Activated CD4-positive, alpha-beta memory T cell treated with anti-CD3 and anti-CD28 coated beads, Interleukin-2, amount 10 ng/mL, durations not matched to agents 7 days and 5 days (primary cell): ENCODE measurements at places on chromosomes 1 and 21.

GRCh38 chr1:63968663-63969440, 195.0 kb downstream of the ROR1 start:
- DNase-seq = no peak

DNA sequence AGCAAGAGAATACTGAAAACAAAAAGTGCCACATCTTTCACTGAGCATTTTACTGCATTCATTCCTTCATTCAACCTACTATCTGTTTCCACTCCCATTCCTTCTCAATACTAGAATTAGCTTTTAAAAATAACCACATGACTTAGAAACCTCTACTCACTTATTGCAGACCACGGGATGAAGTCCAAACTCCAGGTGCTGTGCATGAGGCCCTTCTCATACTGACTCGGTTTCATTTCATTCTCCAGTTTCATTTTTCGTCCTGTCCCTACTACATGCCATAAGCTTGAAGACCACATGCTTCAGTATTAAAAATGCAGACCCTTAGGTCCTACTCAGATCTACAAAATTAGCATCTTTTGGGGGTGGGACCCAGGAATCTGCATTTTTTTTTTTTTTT, 2.3 kb upstream of the BACH1 start:
- DNase-seq = no peak

DNA sequence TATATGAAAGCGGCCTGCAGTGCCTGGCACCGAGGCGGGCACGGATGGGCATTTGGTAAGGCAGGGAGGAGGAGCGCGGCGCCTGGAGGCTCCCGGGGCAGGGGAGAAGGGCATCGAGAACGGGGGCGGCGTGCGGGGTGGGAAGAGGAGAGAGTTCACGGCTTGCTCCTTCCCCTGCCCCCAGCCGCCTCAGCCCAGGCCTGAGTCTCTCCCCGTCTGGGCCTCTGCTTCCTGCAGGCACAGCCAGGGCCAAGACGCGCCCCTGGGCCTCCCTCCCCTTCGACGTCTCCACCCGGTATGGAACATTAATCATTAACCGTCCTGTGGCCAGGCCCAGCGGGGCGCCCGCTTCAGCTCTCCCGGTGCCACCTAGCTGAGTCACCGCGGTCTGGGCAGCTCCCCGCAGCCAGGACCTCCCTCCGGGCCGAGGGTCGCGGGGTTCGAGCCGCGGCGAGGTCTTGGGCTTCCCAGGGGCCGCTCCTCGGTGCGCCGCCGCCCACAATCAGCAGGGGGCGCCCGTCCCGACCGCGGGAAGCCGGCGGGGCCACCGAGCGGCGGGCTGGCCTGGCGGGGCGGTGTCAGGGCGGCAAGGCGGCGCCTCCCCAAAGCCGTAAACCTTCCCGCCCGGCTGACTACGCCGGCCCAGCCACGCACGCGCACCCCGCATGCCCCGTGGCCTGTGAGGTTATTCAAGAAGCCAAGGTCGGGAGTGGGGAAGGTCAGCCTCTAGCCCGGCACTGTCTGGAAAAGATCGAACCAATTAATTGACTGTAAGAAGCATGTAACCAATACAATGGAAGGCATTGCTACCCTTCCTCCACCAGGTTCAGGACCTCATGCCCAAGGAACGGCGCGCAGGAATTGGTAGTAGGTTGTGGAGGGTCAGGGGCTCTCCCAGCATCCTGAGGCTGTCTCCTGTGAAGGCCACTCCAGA, 23.4 kb upstream of the RD3 start:
- DNase-seq = peak; percentile 83

DNA sequence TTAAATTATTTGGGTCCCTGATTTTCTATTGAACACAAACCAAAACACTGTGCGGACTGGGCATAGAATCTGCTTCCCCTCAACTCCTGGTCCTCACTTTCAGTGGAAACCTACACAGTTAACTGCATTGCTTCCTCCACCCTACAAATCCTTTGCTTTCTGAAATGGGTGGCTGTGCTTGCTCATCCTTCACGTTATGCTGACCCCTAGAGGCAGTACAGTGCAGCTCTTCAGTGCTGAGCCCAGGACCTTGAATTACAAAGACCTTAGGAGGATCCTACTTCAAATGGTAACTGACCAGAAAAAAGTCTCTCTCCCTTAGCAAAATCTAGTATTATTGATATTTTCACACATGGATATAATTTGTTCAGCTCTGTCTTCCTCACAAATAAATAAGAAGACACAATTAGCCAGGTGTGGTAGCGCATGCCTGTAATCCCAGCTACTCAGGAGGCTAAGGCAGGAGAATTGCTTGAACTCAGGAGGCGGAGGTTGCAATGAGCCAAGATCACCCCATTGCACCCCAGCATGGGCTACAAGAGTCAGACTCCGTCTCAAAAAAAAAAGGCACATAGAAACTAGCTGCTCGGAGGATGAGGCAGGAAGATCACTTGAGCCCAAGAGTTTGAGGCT, 63.4 kb upstream of the L1TD1 start:
- peak; percentile 43 for DNase-seq

- no peak for DNase-seq
Observed at GRCh38 chr21:31043471-31043870, 5.2 kb upstream of the KRTAP19-8 start.

- peak; percentile 49 for DNase-seq
Observed at GRCh38 chr1:67170751-67171573, 4.7 kb downstream of the IL23R start.

GRCh38 chr1:29450591-29450990, 214.3 kb downstream of the PTPRU start:
- DNase-seq = no peak

- DNase-seq = no peak
Observed at GRCh38 chr1:22331618-22332423, 119.8 kb upstream of the ZBTB40 start.

DNA sequence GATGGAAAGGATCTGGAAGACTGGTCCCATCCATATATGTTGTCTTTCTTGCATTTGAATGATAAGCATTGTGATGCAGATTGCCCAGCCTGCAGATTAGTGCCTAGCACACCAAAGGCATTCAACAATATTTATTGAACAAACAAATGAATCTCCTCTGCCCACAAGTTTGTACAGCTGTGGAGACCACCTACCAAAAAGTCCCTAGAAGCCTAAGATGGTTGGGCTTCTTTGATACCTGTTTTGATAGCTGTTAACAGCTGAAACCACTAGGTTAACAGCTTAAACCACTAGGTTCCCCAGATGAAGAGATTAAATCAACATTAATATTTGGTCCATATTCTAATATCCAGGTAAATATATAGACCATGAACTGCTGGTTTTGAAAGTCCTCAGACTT, 9.8 kb downstream of the DUSP10 start:
- no peak for DNase-seq

DNA sequence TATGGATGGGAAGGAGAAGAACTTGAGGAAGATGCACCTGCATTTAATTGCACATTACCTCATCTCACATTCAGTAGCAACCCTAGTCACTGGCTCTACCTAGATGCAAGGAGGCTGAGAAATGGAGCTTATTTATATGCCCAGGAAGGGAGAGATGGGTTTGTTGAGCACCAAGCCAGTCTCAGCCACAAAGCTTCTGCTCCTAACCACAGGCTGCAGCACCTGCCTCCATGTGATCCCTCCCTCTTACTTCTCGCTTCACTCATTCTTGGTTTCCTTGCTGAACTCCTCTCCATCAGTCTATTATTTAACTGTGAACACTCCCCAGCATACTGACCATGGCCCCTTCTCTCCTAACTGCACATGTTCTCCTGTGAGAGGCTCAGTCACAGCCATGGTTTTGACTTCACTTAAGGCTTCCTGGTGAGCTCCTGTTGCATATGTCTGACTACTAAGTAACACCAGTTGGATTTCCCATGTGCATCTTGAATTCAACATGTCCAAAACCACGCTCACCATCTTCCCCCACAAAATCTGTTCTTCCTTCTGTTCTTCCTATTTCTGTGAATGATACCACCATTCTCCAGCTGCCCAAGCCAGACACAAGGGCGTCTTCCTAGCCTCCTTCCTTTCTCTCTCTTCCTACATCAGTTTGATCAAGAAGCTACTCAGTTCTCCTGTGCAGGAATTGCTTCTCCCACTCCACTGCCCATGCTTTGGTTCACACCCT, 139.8 kb downstream of the AK5 start:
- peak; percentile 32 for DNase-seq

GRCh38 chr1:219580009-219580676, 32.8 kb downstream of the ZC3H11B start:
- no peak for DNase-seq

DNA sequence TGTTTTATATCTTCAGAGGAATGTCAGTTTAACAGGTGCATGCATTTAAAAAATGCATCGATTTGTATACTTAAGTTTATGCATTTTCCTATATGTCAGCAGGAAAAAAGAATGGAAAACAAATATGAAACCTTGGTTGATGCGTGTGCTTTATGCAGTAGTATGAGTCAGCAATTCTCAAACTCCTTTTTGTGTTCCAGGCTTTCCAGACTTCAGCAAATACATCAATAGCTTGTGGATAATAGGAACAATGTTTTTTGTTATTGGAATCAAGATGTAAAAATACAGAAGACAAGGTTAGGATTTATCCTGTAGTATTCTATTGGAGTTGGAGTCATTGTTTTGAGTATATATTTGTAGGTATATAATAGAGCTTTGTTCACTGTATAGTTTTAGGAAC, 45.2 kb downstream of the CHODL start:
- DNase-seq = no peak

GRCh38 chr1:228101994-228102790, 933 bp downstream of the C1orf35 start:
- peak; percentile 63 for DNase-seq

DNA sequence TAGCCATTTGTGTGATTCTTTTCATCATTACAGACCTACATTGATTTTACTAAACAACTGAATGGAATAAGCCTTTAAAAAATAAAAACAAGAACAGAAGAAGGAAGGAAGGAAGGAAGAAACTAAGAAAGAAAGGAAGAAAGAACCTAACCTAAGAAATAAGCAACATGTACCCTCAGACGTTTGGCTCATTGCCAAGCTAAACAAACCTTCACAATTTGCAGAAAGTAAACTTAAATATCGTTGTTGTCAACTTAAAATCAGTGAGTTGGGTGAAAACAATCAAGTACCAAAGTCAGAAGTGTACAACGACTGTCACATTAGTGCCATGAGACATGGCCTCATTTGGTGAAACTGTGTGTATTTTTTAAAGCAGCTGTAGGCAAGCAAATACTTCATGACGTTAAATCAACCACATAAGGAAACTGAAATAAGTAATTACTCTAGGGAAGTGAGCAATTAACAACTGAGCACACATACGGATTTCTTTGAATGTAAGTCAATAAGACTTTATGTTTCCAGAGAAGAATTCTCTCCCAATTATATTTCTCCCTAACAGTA, 313.1 kb upstream of the TMPRSS15 start:
- no peak for DNase-seq

GRCh38 chr21:42703965-42704364, 50.5 kb downstream of the PDE9A start:
- DNase-seq = no peak

- no peak for DNase-seq
Observed at GRCh38 chr1:175197531-175197930, 5.0 kb upstream of the KIAA0040 start.

DNA sequence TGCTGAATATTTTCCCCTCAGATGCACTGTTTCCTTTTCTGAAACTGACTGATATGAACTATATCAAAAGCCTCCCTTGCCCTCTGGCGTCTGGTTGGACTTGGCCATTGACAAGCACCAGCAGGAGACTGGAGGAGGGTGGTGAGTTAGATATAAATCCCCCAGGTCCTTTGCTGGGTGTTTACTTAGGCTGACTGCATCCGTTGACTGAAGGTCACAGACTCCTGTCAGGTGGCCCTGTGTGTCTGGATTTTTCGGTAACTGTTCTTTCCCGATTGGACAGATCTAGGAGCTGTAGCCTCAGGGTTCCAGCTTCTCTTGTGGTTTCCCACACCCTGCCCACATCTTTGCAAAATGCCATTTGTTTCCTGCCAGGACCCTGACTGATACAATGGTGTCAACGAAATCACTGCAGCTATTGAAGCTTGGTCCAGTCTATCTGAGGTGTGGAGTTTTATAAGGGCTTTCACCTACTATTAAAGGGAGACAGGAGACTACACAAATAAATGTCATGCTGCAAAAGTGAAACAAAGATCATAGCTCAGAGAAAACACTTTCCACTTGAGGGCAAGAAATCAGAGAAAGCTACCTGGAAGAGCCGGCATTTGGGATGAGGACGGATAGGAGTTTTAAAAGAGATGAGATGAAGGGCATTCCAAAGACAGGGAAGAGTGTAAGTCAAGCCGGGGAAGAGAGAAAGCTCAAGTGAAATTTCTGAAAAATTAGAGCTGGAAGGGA, 1.5 kb upstream of the MAGI3 start:
- DNase-seq = no peak

DNA sequence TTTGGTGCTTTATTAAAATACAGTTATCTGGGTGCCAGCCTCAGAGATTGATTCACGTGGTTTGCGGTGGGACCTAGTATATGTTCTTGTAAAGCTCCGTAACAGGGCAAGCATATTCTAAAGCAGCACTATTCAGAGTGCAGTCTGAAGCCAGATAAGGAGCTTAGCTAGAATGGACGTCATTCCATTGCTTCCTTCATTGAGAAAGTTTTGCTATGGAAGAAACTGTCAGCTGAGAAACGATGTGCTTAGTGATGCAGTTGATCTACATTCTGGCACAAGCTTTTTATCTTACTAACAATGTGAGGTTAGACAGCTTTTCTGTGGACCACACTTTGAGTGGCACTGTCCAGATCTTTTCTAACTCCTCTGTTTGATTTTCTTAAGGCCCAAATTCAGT, 26.2 kb downstream of the SLC44A3 start:
- DNase-seq = no peak

- no peak for DNase-seq
Observed at GRCh38 chr1:48659801-48660200, 116.9 kb downstream of the BEND5 start.

DNA sequence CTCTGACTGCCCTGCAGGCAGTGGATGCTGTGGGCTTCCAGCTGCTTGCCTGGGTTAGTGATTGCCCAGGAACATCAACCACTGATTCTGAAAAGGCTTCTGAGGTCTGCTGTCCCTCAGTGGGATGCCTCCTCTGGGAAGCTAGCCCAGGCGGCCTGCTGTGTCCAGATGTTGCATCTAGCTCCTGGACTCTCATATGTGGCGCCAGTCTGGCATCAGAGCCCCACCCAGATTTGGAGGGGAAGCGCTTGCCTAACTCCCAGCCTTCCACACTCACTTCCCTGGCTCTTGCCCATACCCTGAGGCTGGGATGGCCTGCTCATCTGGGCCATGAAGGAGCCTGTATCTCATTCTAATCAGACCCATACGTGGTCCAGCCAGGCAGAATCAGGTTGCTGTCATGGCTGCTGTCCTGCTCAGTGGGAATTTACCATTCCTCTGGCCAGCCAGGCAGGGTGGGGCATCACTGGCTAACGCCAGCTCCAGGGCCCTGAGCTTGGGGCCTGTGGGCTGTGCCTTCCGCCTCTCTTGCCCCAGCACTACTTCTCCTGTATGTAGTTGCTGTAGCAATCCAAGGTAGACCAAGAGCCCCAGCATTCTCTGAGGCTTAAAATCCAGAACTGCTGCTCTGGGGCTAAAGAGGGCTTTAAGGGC, 4.1 kb downstream of the CSF1 start:
- no peak for DNase-seq

- DNase-seq = no peak
Observed at GRCh38 chr1:109653306-109653705, 2.6 kb upstream of the GSTM4 start.
